ENCODE measurements at places on chromosomes 5 and 9.

GRCh38 chr9:107504585-107505455 is 15.3 kb upstream of the KLF4 start:
- DNase-seq, result no peak

DNA sequence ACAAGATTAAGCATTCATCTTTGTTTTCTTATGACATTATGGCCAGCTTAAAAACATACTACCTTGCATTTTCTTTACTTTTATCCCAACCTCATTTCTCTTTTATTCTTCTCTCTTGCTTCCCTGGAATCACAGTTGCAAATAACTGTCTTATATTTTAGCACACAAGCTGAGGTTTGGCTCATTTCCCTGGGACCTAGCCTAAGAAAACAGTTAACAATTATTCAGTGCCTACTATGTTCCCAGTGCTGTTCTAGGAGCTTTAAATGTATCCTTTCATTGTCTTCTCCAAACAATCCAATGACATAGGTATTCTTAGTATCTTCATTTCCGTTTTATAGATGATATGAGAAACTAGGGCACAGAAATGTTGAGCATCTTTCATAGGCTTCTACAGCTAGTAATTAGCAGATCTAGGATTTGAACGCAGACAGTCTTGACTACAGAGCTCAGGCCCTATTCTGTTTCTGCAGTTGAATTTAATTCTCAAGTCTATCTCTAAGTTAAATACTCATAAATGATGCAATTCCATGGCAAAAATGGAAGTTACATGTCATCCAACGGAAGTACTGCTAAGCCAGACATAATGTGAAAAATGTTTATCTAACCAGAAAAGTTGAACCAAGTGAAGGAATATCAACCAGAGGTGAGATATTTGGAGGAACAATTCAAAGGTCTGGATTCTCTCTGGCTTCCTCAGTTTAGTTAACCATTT is 52.3 kb upstream of the MTAP start:
- no peak for DNase-seq

DNA sequence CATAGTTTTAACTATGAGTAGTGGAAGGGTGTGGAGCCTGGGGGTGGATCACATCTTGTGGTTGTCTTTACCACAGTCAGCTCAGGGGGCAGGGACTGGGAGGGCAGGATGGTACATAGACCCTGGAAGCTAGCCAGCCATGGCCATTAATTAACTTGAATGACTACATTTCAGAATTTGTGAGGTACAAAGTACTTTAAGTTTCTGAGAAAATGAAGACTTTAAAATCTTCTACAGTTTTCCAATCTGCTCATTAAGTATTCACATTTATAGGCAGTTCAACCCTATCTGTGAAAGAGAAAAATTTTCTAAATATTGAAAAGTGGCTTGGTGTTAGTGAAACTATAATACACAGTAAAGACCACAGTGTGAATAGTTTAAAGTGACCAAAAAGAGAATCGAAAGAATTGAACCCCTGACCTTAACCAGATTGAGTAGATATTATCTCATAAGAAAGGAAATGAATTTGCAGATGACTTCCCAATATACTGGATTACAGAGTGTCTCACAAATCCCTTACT is 234.2 kb upstream of the MEF2C start:
- DNase-seq, result no peak

GRCh38 chr9:129836311-129837007 is 1.2 kb downstream of the USP20 start:
- peak; percentile 8 for DNase-seq

- no peak for DNase-seq
These were observed 43.9 kb downstream of the CYFIP2 start for GRCh38 chr5:157309796-157310195.

DNA sequence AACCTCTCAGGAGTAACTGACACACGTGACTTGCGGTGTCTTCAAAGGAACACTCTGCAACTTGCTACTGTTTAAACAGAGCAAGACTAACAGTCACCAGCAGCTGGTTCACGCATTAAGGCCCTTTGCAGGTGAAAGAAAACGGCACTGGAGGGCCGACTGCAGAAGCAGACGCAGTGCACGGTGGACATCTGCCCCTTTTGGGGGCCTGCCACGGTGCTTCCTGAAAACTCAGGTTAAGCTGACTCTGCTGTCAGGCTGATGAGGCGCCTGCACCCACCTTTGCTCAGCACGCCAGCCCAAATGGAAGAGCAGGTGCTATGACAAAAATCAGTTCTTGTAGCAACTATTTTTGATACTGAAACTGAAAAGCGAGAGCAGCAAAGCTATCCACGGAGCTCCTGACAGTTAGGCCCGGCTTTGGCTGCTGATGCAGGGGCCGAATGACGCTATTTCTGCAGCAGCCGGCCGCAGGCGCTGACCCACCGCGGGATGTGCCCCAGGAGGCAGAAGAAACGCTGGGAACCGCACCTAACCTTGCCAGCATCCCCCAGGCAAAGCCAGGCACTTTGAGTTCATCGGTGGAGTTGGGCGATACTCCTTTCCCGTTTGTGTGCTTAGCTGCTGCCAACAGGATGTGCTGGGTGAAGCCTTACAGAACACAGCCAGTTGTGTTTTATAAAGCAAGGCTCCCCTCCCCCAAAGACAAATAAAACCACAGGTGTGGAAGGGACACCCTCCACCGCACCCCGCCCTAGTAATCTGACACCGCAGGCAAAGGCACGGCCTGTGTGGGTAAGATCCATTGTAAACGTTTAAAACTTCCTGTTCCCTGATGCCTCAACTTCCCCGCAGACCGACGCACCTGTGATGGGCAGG is 21.1 kb upstream of the TERT start:
- peak; percentile 62 for DNase-seq

GRCh38 chr9:129584136-129584535 is 36.8 kb downstream of the C9orf50 start:
- peak; percentile 65 for DNase-seq

GRCh38 chr5:78594610-78595457 is 53.7 kb downstream of the LHFPL2 start:
- DNase-seq, result no peak

- no peak for DNase-seq
These were observed 19.1 kb downstream of the FAM81B start for GRCh38 chr5:95410279-95410678.

DNA sequence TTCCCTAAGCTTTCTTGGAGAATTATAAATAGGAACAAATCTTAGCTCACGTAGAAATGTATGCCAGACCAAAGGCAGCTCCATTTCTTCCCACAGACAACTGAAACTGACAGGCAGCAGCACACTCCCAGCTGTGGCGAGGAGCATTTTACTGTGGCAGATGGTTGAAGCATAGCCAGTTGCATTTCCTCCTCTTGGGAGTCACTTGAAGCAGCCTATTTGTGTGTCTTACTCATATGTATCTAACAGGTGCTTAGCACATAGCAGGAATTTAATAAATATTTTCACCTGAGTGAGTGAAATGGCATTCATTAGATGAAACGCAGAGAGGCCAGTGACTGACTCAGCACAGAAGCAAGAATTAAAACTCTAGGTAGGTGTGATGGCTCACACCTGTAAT is 12.3 kb upstream of the MTMR12 start:
- no peak for DNase-seq

GRCh38 chr5:31806561-31806960 is 167.6 kb downstream of the PDZD2 start:
- DNase-seq, result no peak

DNA sequence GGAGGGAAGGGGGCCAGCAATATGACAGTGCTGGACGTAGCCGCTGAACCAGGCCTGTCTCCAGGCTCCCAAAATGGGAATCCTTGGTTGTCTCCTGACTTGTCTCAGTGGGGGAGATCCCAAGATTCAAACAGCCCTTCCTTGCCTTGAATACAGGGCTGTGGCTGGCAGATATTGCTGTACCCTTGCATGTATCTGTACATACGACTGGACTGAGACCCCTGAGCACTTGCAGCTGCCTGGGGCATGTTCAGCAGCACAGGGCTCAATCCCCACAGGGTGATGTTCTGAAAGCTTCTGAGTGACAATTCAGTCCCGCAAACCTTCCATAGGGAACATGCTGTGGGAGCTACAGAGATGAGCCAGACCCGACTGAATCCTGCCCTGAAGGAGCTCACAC is 13.3 kb downstream of the OR13J1 start:
- DNase-seq, result no peak

DNA sequence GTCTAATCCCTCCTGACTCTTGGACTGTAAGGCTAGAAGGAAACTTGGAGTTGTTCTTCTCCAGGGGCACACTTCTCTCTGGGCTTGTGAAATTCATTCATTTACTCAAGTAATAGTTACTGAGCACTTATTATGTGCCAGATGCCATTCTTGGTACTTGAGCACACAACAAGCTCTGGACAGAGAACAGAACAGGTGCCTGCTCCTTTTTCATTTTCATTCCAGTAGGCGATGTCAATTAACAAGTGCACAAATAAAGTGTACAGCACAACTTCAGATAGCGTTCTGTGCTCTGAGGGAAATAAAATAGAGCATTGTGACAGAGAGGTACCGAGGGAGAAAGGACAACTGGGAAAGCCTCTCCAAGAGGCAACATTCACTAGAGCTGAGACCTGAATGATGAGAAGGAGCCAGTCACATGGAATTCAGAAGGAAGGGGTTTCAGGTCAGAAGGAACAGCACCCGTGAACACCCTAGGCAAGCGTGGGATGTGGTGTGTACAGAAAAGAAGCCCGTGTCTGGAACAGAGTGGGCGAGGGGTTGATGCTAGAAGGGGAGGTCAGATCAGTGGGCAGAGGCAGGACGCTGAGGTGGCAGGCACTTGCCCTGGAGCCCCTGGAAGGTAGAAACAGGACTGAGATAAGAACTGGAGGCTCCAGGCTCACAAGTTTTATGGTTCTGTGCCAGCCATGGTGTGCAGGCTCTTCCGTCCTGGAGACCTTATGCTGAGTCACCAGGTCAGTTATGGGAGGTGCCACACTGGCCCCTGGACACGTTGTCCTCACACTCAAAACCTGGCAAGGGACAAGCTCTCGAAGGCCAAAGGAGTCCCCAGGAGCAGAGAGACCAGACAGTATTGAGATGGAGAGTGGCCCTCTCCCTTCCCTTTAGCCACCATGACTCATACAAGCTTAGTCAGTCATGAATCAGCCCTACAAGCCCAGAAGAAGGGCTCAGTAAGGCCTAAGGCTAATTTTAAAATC is 7.2 kb upstream of the ABLIM3 start:
- no peak for DNase-seq

GRCh38 chr5:149776361-149777305 is 46.5 kb downstream of the PPARGC1B start:
- DNase-seq, result no peak

GRCh38 chr9:27460226-27461023 is 63.7 kb upstream of the IFNK start:
- no peak for DNase-seq

DNA sequence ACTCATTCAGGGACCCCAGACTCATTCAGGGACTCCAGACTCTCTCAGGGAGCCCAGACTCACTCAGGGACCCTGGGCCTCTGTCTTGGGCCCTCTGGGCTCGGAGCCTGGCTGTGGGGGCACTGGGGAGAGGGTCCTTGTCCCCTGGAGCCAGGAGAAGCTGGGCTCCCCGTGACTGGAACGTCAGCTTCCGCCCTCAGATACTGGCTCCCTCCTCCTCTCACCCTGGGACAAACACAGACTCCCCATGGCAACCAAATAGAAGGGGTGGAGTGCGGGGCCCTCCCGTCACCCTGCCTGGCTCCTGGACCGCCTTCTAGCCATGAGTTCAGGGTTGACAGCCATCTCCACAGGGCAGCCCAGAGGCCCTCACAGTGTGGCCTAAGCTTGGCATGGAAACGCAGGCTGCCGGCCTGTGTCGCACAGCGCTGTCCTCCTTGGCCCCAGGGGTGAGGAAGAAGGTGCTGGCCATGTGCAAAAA is 27.6 kb downstream of the ZDHHC11B start:
- no peak for DNase-seq

- DNase-seq, result no peak
These were observed 43.5 kb downstream of the PNPLA7 start for GRCh38 chr9:137506702-137507171.

DNA sequence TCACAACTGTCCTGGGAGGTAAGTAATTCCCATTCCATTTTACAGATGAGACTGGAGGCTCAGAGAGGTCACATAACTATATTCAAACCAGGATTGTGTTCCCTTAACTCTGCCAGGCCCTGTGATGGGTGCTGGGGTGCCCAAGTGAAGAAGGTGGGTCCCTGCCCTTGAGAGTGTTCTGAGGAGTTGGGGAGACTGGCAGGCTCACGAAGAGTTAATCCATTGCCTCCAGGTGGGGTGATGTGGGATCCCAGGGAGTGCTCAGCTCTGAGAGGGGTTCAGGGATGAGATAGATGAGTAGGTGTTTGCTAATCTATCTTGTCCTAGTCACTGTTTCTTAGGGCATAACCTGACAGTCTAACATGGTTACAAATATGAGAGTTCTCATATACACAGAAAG is 36.7 kb downstream of the GSN start:
- DNase-seq, result no peak

- no peak for DNase-seq
These were observed 73.5 kb downstream of the CHSY3 start for GRCh38 chr5:129977810-129978209.

DNA sequence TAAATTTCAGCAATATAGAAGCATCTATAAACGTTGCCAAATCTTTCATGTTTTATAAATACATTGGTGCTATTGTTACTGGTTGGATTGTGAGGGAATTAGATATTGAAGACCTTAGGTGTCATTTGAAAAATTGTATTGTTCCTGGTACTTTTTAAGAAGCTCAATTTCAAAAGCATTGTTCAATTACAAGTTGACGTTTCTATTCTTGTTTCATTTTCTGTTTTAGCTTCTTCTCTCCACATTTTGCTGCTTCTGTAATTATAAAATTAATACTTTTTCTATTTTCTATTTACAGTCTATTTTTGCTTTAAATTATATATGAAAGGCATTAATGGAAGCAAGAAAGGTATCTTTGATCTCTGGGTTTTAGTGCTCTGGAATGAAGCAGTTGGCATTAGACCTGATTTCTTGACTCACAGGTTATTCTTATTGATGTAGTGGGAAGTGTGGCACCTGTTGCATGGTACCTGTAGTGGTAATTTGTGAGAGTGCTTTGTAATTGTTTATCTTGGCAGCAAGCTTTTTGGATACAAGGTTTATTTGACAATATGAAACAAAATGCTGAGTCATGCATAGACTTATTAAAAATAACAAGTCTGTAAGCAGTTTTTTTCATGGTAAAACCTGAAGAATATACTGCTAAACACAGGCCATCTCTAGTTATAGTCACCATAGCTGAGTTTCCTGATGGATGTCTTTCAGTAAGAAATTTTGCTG is 13.2 kb downstream of the MACIR start:
- no peak for DNase-seq

DNA sequence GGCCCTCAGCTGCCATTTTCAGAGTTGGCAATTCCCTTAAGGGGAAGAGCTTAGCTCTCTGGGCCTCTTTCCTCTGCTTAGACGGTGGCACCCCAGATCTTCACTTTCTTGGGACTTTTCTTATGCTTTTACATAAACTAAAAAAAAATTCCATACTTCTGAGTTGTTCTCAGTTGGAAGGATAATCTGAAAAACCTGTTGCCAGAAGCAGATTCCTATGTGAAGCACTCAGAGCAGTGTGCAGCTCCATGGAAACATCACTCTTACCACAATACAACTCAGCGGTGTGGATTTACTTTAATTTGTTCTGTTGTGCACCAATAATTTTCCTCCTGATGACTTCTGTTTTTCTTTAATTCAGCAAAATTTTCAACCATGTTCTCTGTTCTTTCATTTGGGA is 44.1 kb upstream of the MROH2B start:
- no peak for DNase-seq

Measured in CD8-positive, alpha-beta memory T cell (primary cell).